Upper lobe of right lung (tissue), 1 donor: ENCODE measurements at places on chromosomes 3 and 15. TPM values are rescaled to one million over a fixed set of nuclear protein-coding genes. Genes with fewer than 3 reads are reported as not detected.
A peak's percentile ranks its signal among the peaks of the same experiment; 100 is the strongest.

Gene FBXO40
- total RNA-seq = 0.09 TPM

Gene MORC1
- total RNA-seq = not detected

GRCh38 chr3:183252118-183252782 is 803 bp upstream of the B3GNT5 start:
- no peaks in the 10 kb centered on the region for H3K36me3 ChIP-seq
- peaks cover 6% of the 10 kb centered on the region for H3K4me1 ChIP-seq
- H3K27me3 ChIP-seq = no peaks in the 10 kb centered on the region
- no peak for DNase-seq
- peak overlapping the region; percentile 90 for H3K27ac ChIP-seq
- H3K4me3 ChIP-seq = no peak overlapping the region

GRCh38 chr3:76107935-76108570 is 322.7 kb upstream of the ZNF717 start:
- H3K27me3 ChIP-seq = no peaks in the 10 kb centered on the region
- no peak overlapping the region for H3K27ac ChIP-seq
- no peaks in the 10 kb centered on the region for H3K36me3 ChIP-seq
- no peaks in the 10 kb centered on the region for H3K4me1 ChIP-seq
- no peak overlapping the region for H3K4me3 ChIP-seq

- no peaks in the 10 kb centered on the region for H3K36me3 ChIP-seq
- H3K4me1 ChIP-seq = peaks cover 63% of the 10 kb centered on the region
- H3K4me3 ChIP-seq = no peak overlapping the region
Measured at GRCh38 chr3:69329892-69330291, 56.0 kb downstream of the FRMD4B start.

- H3K27me3 ChIP-seq = no peaks in the 10 kb centered on the region
- H3K36me3 ChIP-seq = peaks cover 64% of the 10 kb centered on the region
- H3K4me1 ChIP-seq = no peaks in the 10 kb centered on the region
- DNase-seq = no peak
Measured at GRCh38 chr3:127015282-127016042, 32.5 kb downstream of the PLXNA1 start.
